ENCODE measurements at places on chromosomes 6 and 20. TPM values are rescaled to one million over a fixed set of nuclear protein-coding genes. Genes with fewer than 3 reads are reported as not detected.

KIF6 gene
- total RNA-seq: 2.5 TPM

ACOT13 gene
- 24.6 TPM for total RNA-seq

ZNF311 gene
- total RNA-seq: 1.6 TPM

KIFC1 gene
- total RNA-seq: 2.7 TPM

ADA gene
- 7.7 TPM for total RNA-seq

RRAGD gene
- 62.9 TPM for total RNA-seq

HTR1B gene
- 0.18 TPM for total RNA-seq

MED20 gene
- total RNA-seq: 12.6 TPM

SERINC1 gene
- total RNA-seq: 216 TPM

TEAD3 gene
- 17.0 TPM for total RNA-seq

UQCC2 gene
- total RNA-seq: 39.6 TPM

CDSN gene
- total RNA-seq: not detected

ZKSCAN8 gene
- total RNA-seq: 20.6 TPM

TDRD6 gene
- total RNA-seq: 0.47 TPM

RIMS4 gene
- 3.5 TPM for total RNA-seq

RIPPLY2 gene
- not detected for total RNA-seq

SPDEF gene
- 3.5 TPM for total RNA-seq

BPI gene
- total RNA-seq: 0.44 TPM

IP6K3 gene
- total RNA-seq: 3.5 TPM

SYNCRIP gene
- total RNA-seq: 78.7 TPM

HUS1B gene
- total RNA-seq: 1.1 TPM
